ENCODE measurements at places on chromosomes 16 and 17.

- DNase-seq = no peak
These were observed 428.8 kb downstream of the WWOX start for GRCh38 chr16:78528265-78528664.

DNA sequence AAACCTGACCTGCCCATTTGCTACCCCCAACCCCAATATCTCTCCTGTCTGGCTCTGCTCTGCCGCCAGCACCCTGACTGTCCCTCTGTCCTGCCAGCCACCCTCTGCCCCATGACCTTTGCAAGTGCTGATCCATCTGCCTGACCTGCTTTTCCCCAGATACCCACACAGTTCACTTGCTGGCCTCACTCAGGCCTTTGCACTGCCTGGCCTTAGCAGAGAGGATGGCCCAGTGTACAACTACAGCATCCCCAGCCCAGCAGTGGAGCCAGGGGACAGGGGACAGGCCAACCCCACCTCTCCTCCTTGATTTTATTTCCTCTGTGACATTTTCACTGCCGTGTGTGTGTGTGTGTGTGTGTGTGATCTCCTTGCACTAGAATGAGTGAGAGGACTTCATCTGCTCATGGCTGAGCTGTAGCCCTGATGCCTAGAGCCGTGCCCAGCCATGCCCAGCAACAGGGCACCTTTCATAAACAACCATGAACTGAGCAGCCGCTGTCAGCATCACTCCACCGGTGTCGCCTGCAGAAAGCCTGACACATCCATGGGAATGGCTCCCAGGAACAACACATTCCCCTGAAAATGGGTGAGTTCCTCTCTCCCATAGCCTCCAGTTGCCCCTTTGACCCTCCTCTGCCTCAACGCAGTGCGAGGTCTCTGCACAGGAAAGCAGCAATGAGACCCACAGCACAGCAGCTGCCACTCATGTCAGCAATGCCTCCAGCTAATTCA lies 36.0 kb upstream of the RBFOX3 start:
- DNase-seq = no peak

- no peak for DNase-seq
These were observed 37.1 kb downstream of the FTO start for GRCh38 chr16:53740933-53741531.

GRCh38 chr17:44191369-44191768 lies 4.6 kb downstream of the TMUB2 start:
- DNase-seq = no peak

- DNase-seq = no peak
These were observed 316 bp downstream of the DLG4 start for GRCh38 chr17:7219229-7219811.

GRCh38 chr16:24721830-24722238 lies 7.6 kb upstream of the TNRC6A start:
- no peak for DNase-seq

GRCh38 chr17:1847191-1847590 lies 17.4 kb downstream of the RPA1 start:
- no peak for DNase-seq

DNA sequence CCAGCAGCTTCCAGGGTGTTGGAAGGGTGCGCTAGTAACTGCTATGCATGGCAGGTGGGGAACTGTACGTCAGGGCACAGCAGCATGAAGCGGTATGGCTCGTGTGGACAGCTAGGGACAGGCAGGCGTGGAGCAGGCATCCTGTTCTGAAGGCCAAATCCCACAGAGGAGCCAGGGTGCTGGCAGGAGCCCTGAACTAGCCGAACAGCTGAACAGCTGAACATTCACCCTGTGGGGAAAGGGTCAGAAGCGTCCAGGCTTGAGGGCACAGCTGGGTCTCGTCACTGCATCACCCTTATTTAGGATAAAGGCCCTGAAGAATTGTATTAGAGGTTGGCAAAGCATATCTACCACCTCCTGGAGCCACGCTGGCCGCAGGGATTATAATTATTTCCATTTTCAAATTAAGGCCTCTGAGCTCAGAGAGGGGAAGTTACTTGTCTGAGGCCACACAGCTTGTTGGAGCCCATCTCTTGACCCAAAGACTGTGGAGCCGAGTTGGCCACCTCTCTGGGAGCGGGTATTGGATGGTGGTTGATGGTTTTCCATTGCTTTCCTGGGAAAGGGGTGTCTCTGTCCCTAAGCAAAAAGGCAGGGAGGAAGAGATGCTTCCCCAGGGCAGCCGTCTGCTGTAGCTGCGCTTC lies 3.3 kb upstream of the STH start:
- no peak for DNase-seq

- DNase-seq = no peak
These were observed 64.9 kb upstream of the CORO6 start for GRCh38 chr17:29687596-29687995.

GRCh38 chr16:62954144-62955032 lies 918.1 kb upstream of the CDH8 start:
- no peak for DNase-seq

DNA sequence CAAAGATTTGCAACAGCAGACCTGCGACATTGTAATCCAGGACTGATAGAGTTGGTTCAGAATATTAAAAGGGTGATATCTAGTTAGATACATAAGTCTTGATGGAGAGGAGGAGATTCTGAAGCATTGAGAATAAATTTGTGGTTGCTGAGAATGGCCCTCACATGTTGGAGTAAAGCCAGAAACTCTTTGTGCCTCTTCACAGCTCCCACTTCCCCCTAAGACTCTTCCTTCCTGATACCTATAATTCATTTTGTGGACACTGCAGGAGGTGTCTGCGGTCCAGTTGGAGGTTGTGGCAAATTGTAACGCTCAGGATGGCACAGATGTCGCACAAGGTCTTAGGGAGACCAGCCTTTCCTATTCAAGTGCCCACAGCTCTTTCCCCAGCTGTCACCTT lies 17.5 kb downstream of the WWOX start:
- DNase-seq = no peak

- no peak for DNase-seq
These were observed 19.0 kb upstream of the EVPL start for GRCh38 chr17:76046064-76046463.

DNA sequence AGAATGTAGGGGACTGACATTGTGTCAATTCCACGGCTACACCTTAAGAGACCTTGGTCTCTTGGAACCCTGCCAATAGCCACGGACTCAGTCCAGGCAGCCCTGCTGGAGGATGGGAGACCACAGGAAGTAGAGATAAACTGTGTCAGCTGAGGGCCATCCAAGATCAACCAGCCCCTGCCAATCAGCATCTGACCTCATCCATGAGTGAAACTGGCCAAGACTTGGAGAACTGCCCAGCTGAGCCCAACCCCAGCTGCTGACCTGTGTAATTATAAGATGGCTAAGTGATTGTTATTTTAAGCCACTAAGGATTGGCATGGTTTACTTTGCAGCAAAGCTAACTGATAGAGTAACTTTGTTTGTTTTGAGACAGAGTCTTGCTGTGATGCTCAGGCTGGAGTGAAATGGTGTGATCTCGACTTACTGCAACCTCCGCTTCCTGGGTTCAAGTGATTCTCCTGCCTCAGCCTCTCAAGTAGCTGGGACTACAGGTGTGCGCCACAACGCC lies 13.3 kb upstream of the YWHAE start:
- DNase-seq = no peak

DNA sequence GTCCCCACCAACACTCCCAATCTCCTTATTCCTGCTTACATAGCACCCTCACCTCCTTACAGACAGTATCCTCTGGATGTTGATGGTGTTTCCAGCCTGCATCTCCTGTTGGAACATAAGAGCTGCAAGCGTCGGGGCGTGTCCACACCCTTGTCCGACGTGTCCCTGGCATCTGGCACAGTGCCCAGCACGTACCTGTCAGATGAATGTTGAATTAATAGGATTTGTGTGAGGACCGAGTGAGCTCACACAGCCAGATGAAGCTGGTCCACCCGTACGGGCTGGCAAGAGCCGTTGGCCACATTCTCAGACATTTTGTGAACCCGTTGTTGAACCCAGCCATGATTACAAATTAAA lies 12.2 kb upstream of the CBX4 start:
- DNase-seq = no peak

- DNase-seq = no peak
These were observed 458.1 kb downstream of the SOX9 start for GRCh38 chr17:72578817-72579470.

GRCh38 chr17:55743103-55743679 lies 7.7 kb upstream of the PCTP start:
- no peak for DNase-seq

DNA sequence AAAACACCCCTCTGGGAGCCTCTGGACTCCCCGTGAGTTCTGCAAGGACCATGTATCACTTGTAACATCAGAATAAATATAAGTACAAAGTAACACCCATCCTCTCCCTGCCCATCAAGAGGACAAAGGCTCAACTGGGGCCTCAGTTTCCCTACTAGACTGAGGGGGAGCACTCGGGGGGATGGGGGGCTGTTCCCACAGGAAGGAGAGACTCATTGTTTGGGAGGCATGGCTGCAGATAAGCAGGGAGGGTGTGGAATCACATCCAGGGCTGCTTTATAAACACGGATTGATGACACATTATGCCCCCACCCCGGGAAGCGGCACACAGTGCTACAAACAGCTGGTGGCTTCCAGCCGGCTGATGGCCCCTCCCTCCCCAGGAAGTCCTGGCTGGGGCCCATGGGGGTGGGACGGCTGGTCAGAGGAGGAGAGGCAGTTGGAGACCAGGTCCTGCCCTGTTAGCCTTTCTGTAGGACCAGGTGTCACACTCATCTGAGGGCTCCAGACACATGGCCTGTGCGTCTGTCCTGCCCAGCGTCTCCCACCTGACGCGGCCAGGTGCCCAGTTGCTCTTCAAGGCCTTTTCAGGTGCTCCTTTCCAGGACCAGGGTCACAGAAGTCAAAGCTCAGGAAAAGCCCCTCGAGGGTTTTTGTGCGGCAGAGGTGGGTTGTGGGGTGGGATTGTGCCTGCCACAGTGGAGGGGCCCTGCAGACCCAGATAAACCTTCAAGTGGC lies 1.3 kb upstream of the MPG start:
- DNase-seq = peak; percentile 38

DNA sequence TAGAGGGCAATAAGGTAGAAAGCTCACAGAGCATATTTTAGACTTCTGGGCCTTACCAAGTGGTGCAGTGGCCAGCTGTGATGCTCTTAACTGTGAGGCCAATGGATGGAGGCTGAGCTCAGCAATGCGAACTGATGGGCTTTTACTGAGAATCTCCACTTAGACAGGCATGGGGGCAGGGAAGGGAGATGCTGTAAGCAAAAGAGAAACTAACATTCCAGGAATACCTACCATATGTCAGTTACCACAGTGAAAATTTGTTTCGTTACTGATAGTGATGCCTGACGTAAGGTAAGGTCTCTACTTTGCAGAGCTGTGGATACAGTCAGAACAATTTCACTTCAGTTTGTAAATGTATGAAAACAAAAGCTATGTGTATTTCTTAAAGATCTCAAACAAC lies 250.6 kb upstream of the ZFHX3 start:
- DNase-seq = no peak

DNA sequence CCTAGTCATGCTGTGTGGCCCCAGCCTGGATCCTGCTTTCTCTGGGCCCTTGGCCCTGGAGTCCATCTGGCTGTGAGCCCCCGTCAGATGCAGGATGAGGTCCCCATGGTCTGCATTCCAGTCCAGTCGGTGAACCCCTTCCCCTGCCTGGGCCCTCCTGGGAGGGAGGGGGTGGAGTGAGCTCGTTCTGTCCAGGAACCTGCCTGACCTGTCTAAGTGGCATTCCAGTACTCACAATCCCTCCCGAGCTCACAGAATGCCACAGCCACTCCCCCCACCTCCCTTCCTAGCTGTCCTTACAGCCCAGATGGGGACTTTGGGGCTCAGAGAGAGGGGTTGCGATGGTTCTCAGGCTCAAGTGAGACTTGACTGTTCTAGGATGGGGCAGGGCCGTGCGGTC lies 15.5 kb downstream of the SPNS2 start:
- DNase-seq = no peak

DNA sequence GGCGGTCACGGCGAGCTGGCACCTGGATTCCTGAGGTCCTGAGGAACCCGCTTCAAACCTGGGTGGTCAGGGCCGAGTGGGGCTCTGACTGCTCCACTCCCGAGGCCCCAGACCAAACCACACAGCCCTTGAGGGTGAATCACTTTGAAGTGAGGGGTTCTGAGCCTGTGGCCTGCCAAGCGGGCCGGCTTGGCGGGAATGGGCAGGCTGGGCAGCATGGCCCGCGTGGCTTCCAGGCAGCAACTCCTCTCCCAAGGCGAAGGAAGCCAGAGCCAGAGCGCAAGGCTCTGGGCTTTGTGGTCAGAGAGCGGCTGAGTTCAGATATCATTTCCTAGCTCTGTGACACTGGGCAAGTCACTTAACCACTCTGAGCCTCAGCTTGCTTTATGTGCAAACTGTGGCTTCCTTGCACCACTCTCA lies 42.7 kb downstream of the CMIP start:
- no peak for DNase-seq

GRCh38 chr17:78986649-78987328 lies 7.1 kb upstream of the LGALS3BP start:
- DNase-seq = no peak

GRCh38 chr16:69465083-69465721 lies 40.8 kb downstream of the CYB5B start:
- DNase-seq = no peak

DNA sequence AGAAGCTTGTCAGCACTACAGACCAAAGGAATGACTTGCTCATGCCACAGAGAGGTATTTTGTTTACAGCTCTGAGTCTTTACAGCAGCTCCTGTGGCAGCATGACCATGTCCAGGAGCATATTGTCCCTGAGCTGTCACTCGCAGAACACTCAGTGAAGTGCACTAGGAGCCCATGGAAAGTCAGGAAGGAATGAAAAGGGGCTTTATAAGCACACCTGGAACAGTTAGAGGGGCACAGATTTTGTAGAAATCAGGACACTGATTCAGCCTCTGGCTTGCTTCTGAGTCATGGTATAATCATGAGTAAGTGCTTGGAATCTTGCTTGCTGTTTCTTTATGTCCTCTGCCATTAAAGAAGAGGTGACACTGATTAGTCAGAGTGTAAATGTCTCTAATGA lies 41.0 kb downstream of the TADA2A start:
- no peak for DNase-seq

DNA sequence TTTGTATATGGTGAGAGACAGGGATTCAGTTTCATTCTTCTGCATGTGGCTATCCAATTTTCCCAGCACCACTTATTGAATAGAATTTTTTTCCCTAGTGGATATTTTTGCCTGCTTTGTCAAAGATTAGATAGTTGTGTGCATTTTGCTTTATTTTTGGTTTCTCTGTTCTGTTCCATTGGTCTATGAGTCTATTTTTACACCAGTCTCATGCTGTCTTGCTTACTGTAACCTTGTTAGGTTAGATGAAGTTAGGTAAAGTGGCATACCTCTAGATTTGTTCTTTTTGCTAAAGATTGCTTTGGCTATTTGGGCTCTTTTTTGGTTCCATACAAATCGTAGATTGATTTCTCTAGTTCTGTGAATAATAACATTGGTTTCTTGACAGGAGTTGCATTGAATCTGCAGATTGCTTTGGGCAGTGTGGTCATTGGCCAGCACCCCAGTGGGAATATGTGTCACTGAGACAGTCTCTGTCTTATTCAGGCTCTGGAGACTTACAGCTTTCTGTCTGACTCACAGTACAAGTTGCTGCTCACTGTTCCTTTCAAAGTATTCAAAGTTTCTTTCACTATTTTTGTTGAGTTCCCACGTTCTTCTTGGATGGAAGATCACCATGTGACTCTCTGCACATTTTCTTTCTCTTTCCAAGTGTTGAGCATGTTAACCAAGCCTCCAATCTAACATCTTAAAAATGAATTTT lies 709.1 kb downstream of the CDH11 start:
- DNase-seq = no peak
